Bladder microvascular endothelial cell (primary cell): ENCODE measurements at places on chromosomes 5 and 9. TPM values are rescaled to one million over a fixed set of nuclear protein-coding genes. Genes with fewer than 3 reads are reported as not detected.

The SV2C gene
- not detected in 2 replicates for total RNA-seq

The POU5F2 gene
- total RNA-seq = 0.49 and 1.9 TPM in 2 replicates

The ELOVL7 gene
- 0.38 and 1.8 TPM in 2 replicates for total RNA-seq

The MARVELD2 gene
- total RNA-seq = 0.81 and 4.4 TPM in 2 replicates

The CNTFR gene
- total RNA-seq = not detected in 2 replicates

The FOXD4L6 gene
- 0.06 TPM in 1 of 2 replicates, not detected in the other for total RNA-seq

The SLC6A3 gene
- not detected in 2 replicates for total RNA-seq
